Retinal pigment epithelial cell (primary cell): ENCODE measurements at places on chromosomes 12 and 14.

- no peak for DNase-seq
Observed at GRCh38 chr14:92568621-92569479, 55.3 kb downstream of the RIN3 start.

DNA sequence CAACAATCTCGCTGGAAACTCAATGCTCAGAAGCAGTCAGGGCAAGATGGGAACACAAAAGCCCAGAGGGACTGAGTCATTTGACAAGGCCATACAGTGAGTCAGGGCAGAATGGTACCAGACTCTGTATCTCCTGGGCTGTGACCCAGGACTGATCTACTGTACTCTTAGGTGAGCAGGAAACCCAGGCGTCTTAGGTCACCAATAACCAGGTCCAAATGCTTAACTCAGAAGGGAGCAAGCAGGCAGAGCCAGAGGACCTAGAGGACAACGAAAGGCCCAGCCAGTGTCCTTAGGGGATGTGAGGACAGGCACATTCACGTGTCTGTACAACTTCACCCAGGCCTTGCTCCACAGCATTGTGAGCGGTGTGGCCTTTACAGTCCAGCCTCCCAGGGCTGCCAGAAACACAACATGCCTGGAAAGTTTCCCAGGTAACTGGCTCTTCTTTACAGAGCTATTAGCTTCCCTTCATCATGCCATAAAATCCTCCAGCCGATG lies 69.9 kb downstream of the ARL6IP4 start:
- peak; percentile 45 for DNase-seq

DNA sequence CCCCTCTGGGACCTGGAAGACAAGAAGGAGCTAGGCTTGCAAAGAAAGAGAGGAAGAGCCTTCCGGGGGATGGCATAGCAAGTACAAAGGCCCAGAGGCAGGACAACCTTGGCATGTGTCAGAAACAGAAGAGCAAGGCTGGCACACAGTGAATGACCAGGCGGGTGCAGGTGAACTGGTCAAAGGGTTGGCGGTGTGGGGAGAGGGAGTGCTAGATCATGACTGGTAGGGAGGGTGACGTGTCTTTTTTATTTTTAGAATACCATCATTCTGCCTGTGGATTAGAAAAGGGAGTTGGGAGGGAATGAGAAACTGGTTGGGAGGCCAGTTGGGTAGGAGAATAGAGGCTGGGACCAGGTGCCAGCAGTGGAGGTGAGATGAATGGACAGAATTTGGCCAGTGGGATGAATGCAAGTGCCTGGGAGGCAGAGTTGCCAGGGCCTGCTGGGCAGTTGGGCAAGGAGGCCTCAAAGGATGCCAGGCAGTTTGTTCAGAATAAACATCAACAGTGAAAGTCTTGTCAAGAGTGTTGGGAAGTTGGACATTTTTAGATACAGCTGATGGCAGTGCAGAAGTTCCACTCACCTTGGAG lies 168.3 kb downstream of the CACNA1C start:
- DNase-seq: no peak

- DNase-seq: no peak
Observed at GRCh38 chr14:54922598-54922997, 20.0 kb upstream of the GCH1 start.

DNA sequence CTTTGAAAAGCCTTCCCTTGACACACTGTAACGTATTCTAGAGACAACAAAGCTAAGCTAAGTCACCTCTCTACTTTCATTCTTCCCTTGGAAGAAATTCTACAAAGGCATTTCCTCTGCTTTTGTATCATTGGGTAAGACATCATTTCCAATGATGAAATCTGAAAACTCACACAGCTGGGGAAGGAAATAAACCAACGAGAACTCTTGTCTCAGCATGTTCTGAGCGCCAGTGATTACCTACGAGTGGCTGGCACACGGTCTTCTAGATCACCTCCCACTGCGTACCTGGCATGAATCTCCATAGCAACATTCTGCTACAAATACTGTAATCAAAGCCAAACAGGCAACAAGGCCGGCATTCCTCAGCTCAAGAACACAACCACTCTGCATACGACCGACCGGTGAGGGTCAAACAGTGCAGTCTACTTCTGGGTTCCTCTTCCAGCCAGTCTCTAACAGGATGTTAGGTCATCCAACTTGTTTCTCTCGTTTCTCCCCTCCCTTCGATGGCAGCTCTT lies 7.6 kb downstream of the VPS37B start:
- peak; percentile 76 for DNase-seq

DNA sequence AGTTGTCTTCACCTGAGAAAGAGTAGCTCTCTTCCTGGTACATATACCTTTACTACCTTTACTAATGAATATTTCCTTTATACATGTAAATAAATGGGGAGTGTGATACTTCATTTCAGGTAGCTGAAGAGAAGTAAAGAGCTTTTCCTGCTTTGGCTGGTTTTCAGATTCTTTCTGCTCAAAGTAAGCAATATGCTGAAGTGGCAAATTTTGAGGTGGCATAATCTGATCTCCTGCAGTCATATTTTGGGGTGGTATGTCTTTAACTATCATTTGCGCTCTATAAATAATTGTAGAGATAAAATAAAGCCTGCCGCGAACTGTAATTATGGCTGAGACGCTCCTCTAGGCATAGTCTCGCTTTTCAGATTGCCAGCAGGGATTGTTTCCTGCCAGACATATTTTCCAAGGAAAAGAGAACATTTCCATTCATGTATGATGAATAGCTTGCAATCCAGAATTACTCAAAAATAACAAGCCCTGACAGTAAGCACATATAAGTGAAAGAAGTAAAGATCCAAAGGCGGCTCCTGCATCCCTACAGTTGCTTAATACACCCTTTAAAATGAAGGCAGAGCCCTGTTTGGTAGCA lies 200.7 kb downstream of the C12orf50 start:
- no peak for DNase-seq

DNA sequence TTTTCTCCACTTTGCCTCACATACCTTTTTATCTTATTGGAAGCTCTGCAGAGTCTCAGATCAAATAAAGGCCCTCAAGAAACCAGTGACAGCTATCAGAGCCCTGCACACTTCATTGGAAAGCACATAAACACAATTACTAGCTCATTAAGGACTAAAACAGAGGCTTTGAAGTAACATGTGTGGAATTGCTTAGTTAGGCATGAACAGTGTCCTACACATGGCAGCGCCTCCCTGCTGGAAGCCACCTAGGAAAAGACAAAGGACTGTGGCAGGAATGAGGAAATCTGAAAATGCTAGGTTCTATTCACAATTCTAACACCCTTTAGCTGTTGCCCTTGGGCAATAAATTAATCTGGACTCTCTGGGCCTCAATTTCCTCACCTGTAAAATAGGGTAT lies 89.4 kb downstream of the SUDS3 start:
- DNase-seq: no peak

DNA sequence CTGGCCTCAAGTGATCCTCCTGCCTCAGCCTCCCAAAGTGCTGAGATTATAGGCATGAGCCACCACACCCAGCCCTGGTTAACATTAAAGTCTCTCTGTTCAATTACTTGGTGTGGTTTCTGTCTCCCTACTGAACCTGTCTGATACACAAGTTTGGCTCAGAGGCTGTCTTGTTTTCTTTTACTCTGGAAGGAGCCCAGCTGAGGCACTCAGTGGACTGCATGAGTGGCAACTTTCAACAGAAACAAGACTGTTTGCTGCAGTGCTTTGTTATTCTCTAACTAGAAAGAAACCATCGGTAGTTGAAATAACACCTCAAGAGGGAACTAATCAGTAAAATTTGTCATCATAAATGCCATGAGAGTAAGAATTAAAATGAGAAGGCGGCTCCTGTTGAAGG lies 238.7 kb downstream of the FOXN3 start:
- DNase-seq: no peak

- DNase-seq: no peak
Observed at GRCh38 chr12:26696048-26696612, 136.9 kb downstream of the ITPR2 start.

DNA sequence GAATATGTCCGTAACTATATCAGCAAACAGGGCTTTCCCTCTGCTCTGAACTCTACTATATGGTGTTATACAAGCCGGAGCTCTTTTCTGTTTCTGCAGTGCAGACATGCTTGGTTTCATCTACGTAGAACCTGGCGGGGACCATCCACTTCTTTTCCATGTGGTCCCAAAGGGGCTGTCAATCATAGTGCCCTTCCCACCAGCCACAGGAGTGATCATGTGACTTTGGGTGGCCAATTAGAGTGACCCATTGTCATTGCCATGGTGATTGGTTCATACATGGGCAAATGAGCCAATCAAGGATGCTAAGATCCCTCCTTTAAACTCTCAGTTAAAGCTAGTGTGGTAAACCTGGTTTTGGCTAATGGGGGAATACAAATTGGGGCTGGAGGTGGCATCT lies 281.3 kb downstream of the TMEM132D start:
- no peak for DNase-seq

DNA sequence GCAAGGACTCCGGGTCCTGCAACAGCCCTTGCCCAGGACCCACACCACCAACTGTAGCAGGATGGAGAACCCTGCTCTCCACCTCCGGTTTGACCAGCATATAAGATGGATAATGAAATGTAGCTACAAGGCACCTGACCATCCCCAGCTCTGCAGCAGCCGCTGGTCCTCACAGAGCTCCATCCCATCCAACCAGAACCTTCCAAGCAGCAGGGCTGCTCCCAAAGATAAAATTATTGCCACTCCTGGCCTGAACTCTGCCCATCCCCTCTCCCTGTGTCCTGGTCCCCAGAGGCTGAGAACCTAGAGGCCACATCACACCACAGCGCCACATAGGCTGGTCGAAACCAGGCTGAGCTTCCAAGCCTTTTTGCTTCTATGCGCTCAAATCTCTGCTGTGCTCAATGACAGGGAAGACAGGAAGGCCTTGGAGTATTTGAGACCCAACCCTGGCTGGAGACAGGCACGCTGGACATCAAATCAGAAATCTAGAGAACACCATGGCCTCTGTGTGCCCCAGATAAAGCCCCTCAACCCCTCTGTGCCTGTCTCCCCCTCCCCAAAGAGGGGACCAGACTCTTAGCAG lies 4.2 kb downstream of the CDK2AP1 start:
- no peak for DNase-seq

- DNase-seq: peak; percentile 99
Observed at GRCh38 chr12:65695113-65695865, 129.0 kb upstream of the HMGA2 start.

DNA sequence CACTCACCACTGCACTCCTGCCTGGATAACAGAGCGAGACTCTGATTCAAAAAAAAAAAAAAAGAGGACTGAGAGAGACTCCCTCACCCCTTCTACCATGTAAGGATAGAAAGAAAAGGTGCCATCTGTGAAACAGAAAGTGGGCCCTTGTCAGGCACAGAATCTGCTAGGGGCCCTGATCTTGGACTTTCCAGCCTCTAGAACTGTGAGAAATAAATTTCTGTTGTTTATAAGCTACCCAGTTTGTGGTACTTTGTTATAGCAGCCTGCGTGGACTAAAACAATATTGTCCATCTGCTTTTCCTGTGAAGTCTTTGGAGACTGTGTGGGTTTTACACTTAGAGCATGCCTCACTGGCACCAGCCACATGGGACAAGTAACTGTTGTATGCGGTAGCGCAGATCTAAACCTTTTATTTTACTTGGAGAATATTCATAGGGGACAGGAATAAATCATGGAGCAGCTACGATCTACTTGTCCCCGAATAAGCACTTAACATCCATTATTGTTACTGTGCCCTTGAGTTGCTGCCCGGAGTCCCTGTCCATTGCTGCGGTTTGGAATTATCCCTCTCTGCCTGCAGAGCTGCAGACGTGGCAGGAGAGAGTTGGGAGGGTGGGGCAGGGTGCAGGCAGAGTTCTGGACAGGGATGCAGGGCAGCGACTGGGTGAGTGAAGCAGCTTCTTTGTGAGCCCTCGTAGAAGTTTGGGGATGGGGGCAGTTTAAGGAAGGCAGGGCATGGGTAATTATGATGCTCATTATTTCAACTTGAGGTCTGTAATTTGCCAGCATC lies 52.4 kb upstream of the STON2 start:
- no peak for DNase-seq
